RCC 7860 (cell line): ENCODE measurements at places on chromosomes 11 and 22.

GRCh38 chr11:86193297-86194095, 51.1 kb upstream of the EED start:
- peak; percentile 74 for DNase-seq

DNA sequence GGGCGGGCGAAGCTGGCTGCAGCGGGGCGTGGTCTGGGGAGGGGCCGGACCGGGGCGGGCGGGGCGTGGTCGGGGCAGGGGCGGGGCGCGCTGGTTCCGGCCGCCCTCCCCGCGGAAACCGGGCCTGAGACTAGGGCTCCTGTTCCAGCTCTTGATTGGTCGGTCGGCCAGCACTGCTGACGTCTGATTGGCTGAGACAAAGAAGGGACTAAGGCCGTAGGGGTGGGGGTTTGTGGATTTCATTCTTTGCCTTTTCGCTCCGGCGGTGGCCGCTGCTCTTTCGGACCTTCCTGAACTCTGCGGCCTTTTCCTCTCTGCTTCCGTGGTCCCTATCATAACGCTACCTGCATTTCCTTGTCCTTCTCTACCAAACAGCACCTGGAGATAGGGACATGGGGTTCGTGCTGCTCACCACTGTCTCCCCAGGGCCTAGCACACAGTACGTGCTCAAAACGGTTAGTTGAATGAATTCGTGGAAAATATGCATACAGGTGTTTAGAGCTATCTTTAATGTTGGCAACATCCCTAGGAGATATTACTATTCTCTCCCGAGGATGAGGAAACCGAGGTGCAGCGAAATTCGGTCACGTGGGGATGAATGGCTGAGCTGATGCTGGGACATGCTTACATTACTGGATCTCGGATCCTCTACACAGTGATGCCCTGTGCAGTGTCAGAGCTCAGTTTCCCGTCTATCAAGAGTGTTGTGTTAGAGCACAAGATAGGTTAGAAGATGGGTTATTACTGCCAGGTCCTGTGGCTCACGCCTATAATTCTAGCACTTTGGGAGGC, 62.8 kb downstream of the NFAM1 start:
- peak; percentile 71 for DNase-seq

DNA sequence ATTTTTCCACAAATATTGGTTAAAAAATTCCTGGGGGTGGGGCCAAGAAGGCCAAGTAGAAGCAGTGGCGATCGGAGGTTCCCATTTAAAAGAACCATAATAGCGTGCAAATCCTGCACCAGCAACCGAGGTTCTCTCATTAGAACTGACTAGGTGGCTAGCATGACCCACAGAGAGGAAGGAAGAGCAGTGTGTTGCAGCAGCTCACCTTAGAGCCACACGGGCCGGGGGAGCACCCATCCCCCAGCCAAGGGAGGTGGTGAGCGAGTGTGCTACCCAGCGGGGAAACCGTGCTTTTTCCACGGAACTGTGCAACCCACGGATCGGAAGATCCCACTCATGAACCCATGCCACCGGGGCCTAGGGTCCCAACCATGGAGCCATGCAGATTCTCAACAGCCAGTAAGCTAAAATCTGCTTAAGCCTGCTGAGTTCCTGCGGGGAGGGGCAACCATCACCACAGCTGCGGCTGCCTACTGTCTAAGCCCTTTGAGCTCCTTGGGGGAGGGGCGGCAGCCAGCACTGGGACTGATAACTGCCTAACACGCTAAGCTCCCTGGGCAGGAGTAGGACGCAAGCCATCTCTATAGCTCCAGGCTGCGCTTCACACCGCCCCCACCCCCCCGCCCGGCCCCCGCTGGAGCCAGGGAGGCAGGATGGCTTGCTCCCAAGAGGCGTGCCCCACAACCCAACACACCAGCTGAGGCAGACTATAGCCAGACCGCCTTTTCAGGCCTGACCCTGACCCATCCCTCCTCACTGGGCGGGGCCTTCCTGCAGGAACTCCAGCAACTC, 21.0 kb upstream of the HTATIP2 start:
- no peak for DNase-seq

DNA sequence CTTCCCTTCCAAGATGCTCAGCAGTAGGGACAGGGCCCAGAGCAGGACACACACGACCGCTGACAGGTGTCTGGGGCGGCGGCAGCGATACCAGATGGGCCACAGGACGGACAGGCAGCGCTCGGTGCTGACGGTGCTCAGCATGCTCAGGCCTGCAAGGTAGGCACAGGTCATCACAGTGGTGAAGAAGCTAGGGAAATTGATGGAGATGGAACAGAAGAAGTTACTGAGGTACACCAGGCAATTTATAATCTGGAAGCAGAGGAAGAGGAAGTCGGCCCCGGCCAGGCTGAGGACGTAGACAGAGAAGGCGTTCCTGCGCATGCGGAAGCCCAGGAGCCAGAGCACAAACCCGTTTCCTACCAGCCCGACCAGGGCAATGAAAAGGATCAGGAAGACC, 4.6 kb downstream of the MRGPRX2 start:
- DNase-seq: no peak

- DNase-seq: no peak
Measured at GRCh38 chr11:82998697-82999096, 73.0 kb downstream of the RAB30 start.

DNA sequence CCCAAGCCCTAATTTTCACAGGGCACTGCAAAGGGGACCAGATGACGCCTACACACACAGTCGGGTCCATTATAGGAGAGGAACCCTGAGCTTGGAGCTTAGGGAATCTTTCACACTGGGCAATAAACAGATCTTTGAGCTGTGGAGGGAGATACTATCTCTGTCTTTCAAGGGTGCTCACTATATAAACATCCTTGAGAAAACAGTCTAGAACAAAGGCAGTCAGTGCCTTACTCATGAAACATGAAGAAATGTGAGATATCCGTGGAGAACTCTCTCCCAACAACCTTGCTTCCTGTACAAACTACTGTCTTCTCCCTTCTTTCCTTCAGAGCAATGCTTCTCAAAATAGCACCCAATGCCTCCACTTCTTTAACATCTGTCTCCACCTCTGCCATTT, 109.0 kb upstream of the APOA1 start:
- no peak for DNase-seq

- DNase-seq: no peak
Measured at GRCh38 chr11:116343270-116343669, 429.5 kb downstream of the BUD13 start.

DNA sequence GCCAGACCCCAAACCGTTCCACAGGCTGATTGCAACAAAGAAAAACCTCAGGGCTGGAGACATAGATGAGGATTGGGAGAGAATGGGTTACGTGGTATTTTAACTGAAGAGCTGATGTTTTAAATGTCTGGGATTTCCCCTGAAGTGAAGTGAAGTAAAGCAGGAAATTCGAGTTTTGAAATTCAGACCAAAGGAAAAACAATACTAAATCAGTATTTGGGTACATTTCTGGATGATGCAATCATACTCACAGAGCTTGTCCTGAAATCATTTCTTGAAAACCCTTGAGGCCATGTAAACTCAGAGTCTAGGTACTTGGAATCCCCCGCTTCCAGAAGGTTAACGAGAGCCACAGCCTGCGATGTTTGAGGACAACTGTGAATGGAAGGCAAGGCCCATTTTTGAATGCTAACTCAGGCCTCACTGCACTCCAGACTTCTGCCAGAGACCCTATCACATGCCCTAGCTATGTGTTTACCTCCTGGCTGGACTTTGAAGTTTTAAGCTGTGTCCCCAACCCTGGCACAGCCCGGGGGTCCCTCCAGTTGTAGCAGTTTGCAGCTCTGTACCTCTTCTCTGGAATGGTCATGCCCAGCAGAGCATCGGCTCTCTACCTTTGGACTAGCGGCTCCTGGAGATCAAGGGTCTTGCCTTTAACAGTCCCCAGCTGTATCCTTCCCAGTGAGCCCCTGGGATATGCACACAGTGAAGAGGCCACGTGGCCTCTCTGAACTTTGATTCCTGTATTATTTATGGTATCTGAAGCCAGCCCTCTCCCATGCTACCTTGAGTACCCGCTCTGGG, 5.4 kb upstream of the FTH1 start:
- peak; percentile 84 for DNase-seq

DNA sequence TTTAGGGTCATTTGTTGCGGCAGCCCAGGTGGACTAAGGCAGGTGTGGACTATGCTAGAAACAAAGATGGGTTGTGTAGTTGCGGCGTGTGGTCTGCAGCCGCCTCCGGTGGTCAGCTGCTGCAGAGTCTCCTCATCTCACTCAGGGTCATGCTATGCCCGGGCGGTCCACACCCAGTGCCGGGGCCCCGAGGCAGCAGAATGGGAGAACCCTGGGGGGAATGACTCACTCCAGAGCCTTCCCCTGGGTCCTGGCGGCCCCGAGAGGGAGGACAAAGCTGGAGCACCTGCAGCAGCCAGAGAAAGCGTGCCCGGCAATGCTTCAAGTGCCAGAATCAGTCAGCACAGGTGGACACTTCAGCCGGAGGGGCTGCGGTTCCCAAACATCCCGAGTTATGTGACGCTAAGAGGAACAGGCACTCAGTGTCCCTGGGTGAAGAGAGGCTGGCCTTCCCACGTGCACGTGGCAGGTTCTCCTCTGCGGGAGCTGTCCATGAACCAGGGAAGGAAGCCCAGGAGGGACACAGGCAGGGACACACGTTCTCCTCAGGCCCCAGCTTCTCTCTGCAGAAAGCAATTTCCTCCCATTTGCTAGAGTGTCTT, 289.6 kb upstream of the B3GAT1 start:
- no peak for DNase-seq

DNA sequence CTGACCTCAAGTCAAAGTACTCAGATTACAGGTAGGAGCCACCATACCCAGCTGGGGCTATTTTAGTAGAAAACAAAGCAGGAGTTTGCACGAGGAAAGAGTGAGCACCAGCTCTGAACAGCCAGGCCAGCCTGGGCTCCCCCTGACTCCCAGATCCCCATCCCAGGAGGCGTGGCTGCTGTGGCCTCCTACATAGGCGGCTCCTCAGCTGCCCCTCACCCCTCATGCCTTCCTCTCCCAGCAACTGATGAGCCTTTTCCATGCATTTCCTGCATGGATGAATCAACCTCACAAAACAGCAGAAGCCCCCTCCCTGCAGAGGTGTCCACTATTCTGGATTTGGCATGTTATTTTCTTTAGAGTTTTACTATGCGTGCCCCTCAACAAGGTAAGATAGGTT, 10.5 kb upstream of the FLRT1 start:
- DNase-seq: no peak

- DNase-seq: peak; percentile 82
Measured at GRCh38 chr22:37121887-37122591, 12.5 kb upstream of the TMPRSS6 start.

GRCh38 chr11:103700622-103701021, 335.8 kb upstream of the DDI1 start:
- no peak for DNase-seq

- no peak for DNase-seq
Measured at GRCh38 chr11:18229501-18229900, 7.1 kb downstream of the SAA4 start.

DNA sequence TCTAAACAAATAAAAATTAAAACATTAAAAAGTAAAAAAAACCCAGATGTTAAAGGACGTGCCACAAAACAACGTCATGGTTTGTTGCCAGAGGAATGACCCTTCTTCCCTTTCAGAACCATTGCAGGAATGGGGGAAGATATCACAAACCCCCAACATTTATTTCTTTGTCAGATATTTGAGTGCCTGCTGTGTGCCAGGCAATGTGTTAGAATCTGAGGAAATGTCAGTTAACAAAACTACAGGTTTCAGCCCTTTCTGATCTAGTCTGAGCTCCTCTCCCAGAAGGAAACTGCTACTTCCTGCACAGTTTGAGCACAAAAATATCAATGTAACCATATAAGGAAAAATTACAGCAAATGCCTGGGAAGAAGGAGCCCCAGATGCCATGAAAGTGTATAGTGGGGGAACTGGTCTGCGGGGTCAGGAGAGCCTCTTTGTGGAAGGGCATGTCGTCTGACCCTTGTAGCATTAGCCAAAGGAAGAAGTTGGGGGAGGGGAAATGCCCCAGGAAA, 7.1 kb upstream of the NHERF4 start:
- DNase-seq: no peak

- DNase-seq: no peak
Measured at GRCh38 chr11:61046833-61047232, 55.5 kb upstream of the CD5 start.

GRCh38 chr11:119615003-119615881, 113.8 kb downstream of the NECTIN1 start:
- peak; percentile 97 for DNase-seq

DNA sequence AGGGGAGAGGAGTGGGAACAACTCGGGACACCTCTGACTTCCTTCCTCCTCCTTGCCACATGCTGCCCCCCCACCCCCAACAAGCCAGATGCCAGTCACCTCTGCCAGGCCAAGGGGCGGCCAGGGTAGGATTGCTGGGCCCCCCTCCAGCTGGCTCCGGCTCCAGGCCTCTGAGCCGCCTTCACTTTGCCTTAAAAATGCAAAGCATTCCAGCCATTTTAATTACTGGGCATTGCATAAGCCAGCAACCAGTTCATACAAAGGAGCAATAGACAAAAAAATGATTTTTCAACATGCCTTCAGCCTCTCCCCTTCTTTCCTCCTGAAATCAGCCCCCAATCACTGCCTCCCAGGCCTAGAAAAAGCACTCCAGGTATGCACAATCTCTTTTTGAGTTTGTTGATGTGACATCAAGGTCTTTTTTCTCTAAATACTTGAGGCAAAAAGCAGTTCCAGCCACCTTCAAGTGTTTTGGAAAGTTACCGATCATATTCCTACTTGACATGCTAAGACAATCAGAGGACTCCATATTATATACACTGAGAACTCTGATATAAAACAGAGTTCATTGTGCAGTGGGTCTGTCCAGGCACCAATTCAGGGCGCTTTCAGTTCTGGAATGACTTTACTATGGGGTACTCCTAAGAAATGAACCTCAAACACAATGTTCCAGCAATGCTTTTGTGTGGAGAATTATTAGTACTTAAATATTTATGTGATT, 12.4 kb upstream of the TIMP3 start:
- DNase-seq: no peak

DNA sequence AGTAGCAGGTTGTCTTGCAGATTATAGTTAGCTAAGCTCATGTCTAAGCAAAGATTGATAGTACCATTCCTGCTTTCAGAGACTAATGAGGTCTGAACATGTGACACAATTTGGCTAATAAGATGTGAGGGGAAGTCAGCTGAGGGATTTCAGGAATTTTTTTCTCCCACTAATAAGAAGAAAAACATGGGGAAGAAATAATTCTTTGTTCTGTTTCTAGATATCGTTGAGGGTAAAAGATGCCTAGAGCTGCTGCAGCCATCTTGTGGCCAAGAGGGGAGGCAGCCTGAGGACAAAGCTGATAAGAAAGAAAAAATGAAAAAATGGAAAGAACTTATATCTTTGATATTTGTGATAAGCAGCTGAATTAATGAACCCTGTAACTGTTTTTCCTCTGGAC, 1334.4 kb downstream of the LRRC4C start:
- DNase-seq: no peak

DNA sequence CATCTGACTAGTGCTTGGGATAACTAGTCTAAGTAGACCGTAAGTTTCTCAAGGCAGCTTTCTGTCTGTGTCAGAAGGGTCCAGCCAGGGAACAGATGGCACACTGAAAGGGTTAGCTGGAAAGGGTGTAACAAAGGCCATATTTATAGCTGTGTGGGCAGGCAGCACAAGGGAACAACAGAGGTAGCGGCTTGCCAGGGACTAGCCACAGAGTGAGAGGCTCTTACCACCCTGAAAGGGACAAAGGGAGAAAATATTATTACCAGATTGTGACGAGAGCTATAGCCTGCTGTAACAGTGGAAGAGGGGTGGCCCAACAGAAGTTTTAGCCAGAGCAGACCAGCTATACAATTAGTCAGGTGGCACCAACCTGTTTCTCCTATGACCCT, 129.4 kb downstream of the CCDC34 start:
- no peak for DNase-seq

- DNase-seq: no peak
Measured at GRCh38 chr11:8650401-8650990, 32.0 kb downstream of the TRIM66 start.

- no peak for DNase-seq
Measured at GRCh38 chr11:22244986-22245592, 52.2 kb downstream of the ANO5 start.
